ENCODE measurements at places on chromosomes 4 and X. TPM values are rescaled to one million over a fixed set of nuclear protein-coding genes. Genes with fewer than 3 reads are reported as not detected.
A peak's percentile ranks its signal among the peaks of the same experiment; 100 is the strongest.

DNA sequence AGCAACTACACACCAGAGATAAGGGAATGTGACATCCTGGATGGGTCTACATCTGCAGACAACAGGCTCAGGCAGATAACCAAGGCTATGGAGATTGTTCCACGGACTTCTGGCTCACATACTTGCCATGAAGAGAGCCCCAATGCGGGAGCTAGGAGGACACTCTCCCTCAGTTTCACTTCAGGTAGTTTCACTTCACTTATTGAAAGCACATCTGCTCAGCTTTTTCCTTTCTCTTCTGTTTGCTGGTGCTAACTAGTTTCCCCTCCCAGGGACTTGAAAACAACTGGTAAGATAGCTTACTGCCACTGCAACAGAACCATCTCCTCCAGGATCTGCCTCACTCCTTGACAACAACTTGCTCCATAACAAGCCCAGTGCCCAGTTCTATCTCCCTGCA is 1.4 kb upstream of the CT47C1 start:
- no peak for DNase-seq

- no peak for DNase-seq
Measured at GRCh38 chrX:15319075-15319474, 3.6 kb upstream of the ASB11 start.

DNA sequence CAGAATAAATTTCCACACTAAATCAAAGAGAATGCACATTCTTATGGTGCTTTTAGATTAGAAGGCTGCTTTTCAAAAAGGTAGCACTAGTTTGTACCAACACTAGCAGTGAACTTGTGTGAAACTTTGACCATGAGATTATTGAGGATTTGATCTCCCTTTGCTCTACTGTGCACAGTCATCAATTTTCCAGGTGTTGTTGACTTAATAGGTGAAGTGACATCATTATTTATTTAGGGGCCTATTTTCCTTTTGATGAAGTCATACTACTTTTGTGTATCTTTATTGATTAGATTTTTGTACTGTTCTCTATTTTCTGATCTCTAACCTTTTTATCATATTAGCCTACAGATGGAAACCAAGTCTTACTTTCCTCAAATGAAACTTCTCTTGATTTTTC is 507.9 kb upstream of the LCORL start:
- no peak for DNase-seq

DNA sequence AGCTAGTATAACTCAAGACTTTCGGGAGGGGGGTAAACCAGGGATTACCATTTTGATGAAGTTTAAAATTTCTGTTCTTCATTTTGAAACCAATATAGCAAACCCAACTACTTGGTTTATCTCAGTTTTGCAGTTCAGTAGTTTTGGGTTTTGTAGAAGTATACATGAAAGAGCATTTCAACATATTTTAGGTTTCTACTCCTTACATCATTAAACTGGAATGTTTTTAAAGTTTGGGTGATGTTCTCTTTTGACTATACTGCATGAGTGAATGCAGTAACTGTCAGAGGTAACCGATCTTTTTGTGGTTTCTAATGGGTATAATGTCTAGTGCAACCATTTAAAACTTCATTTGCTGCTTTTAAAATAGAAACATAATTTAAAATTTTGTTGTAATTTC is 248.3 kb upstream of the MAD2L1 start:
- DNase-seq = no peak

- DNase-seq = no peak
Measured at GRCh38 chr4:34964613-34965012, 1279.7 kb downstream of the ARAP2 start.

DNA sequence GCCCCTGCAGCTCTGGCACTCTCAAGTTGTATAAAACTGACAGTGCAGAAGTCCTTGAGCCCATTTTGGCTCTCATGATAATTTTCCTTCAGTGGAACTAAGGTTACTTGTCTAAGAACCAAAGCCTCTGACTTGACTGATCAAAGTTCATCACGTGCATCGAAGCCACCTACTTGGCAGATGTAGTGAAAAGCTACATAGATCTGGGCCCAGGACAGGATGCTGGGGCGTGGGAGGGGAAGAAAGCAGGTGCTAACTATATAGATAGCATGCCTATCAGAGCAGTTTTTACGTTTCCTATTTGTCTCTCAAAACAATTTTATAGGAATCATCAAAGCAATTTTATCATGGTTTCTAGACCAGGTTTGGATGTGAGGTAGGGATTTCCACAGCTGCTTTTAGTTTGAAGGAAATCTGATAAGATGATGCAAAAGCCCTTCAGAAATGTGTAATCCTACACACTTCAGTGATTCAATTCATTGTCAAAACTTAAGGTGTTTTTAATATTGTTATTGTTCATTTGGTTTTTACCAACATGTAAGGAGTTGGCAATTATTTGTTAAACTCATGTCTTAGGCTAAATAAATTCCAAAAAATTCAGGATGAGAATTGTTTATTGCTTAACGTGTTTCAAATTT is 1.2 kb upstream of the CD40LG start:
- no peak for DNase-seq

DNA sequence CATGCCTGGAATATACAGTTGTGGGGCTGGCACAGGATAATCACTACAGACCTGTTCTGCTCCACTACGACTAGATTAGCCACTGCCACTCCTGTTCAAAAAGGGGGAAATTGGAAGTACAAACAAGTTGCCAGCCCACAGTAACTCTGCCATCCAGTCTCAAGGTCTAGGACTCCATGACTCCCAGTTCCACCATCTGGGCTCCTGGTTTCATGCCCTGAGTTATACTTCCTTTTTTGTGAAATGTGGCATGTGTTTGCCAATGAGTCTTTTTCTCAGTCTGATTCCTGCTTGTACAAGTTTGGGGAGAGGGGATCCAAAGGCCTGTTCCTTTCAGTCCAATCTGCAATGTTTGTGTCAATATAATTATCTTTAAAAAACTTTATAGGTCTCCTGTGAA is 1.0 kb upstream of the BLOC1S4 start:
- no peak for DNase-seq

DNA sequence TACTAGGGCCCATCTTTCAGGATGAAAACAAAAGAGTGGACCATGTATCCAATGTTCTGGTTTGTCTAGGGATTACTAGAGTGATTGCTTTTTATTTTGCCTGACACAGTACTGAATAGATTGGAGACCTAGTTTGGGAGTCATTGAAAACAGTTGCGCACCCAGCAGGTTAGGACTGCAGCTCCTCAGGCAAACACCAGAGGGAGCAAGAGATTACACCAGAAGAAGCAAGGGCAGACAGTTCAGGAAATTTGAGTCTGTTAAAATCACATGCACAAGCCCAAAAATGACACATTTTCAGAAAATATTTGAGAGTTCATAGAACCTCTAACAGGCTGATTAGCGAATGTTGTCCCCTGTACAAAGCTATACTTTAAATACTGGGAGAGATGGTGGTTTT is 55.6 kb downstream of the CYLC1 start:
- DNase-seq = no peak

DNA sequence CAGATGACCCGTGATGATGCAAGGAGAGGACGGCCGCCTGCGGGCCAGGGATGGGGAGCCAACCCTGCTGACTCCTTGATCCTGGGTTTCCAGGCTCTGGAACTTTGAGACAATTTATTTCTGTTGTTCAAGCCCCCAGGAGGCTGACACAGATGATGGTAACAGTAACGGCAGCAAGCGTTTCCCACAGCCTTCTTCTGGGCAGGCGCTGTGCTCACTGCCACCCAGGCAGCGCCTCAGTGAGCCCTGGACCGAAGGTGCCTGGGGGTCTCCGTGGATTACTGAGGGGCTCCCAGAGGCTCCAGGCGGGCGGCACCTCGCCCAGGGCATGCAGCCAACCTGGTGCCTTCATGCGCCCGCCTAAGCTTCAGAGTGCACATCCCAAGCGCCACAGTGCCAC is 103.9 kb upstream of the AFAP1 start:
- DNase-seq = no peak

- no peak for DNase-seq
Measured at GRCh38 chr4:145945431-145946155, 7.0 kb upstream of the ZNF827 start.

- no peak for DNase-seq
Measured at GRCh38 chr4:37762294-37762990, 64.0 kb upstream of the PGM2 start.

DNA sequence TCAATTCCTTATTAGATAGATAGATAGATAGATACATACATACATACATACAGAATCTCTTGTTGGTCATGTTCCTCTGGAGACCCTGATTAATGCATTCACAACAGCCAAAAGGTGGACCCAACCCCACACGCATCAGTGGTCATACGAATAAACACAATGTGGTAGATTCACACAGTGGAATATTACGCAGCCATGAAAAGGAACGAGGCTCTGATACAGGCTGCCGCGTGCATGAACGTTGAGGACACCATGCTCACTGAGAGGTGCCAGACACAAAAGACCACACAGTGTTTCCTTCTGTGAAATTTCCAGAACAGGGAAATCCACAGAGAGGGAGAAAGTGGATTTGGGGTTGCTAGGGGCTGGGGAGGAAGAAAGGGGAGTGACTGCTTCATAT is 136.7 kb downstream of the CRLF2 start:
- DNase-seq = no peak

DNA sequence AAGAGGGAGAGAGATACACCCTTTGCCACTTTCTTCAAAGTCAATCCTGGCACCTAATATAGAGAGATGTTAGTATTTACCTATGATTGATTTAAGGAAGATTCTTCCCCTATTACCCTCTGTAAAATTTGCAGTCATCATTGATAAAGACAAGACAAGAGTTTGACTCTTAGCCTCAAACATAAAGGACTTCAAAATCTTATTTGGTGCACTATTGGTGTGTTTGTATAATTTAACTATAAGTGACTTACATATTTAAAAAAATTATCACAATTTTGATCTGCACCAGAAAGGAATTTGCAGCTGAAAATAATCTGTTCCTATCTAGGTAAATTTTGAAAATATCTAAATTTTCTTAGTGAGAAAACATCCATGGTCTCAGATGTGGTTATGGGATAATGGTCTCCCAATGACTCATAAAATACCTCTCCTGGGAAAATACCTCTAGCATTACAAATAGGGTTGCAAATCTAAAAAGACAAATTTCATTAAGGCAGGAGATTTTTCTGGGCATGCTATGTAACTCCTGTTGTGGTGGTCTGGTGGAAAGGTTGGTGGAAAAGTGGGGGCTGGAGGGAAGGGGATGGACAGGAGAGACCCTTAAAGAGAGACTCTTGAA is 173.6 kb upstream of the MED14 start:
- DNase-seq = no peak

GRCh38 chr4:19729886-19730651 is 521.6 kb upstream of the SLIT2 start:
- DNase-seq = no peak

- no peak for DNase-seq
Measured at GRCh38 chr4:13322681-13323101, 161.4 kb downstream of the RAB28 start.

DNA sequence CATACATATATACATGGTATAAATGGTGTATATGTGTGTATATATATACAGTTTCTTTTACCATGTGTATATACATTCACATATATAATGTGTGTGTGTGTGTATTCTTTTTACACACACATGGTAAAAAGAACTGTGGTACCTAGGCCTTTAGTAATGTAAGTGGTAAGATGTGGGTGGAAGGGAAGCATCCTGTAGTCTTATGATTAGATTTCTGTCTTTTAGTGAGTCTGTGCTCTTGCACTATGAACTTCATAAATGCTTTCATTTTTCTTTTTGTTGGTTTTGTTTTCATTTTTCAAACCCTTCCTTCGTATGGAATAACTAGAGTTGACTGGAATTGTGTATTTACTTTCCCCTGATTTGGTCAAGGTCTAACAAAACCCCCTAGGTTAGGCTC is 12.1 kb downstream of the PABPC4L start:
- DNase-seq = no peak

GRCh38 chrX:10574663-10575062 is 45.7 kb downstream of the MID1 start:
- no peak for DNase-seq

DNA sequence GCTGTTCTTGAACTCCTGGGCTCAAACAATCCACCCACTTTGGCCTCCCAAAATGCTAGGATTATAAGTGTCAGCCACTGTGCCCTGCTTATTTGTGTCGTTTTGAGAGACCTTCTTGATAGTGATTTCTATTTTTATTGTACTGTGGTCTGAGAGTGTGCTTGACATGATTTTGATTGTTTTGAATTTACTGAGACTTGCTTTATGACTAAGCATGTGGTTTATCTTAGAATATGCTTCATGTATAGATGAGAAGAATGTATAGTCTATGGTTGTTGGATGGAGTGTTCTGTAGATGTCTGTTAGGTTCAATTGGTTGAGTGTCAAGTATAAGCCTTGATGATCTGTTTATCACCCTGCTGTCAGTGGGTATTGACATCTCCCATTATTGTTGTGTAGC is 789.3 kb downstream of the IL1RAPL1 start:
- DNase-seq = no peak

GRCh38 chr4:170399581-170400293 is 310.0 kb upstream of the AADAT start:
- no peak for DNase-seq

DNA sequence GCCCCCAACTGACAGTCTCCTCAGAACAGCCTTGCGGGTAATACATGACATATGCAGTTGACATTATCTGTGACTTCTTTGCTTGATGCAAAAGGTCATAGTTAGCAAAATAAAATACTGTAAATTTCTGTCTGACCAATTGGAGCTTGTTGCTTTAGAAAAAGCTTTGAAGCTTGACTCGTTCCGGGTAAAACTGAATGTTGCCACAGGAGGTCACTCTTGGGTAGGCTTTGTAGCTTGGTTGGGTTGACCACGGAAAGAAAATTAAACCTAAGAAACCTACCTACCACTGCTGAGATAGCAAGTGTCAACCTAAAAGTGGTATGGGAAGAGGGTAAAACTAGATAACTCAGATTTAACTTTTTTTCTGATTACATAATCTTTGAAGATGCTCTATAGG is 23.2 kb downstream of the PRPS2 start:
- no peak for DNase-seq

GRCh38 chr4:60396341-60397049 is 803.6 kb upstream of the ADGRL3 start:
- DNase-seq = no peak

GRCh38 chrX:154396973-154397887 is 947 bp upstream of the RPL10 start:
- peak; percentile 56 for DNase-seq

DNA sequence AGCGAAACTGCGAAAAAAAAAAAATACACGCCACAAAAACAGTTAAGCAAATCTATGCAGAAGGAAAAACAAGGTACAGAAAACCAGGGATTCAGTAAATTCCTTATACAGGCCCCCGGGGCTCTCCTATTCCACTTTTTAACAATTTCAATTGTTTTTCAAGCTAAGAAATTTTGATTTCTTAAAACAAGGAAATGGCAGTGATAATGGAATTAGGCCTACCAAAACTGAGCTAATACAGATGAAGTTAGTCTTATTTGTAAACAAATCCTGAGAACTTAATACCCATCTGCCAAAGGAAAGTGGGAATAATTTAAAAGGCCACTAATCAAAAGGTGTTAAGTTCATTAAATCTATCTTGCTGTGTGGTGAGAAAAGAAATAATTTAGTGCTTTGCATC is 269.3 kb downstream of the CHIC1 start:
- DNase-seq = no peak

Gene CCSER1
- total RNA-seq = 246 TPM

Gene ALAS2
- total RNA-seq = 32.0 TPM

Gene MAGEB17
- total RNA-seq = 0.16 TPM

Gene RASL11B
- total RNA-seq = 31.7 TPM

Gene DCHS2
- 3.7 TPM for total RNA-seq

Gene TCEAL6
- 6.7 TPM for total RNA-seq

Gene FAM236A
- not detected for total RNA-seq

Gene F9
- not detected for total RNA-seq

Gene RAB40AL
- 0.31 TPM for total RNA-seq

Gene NUDT10
- 39.1 TPM for total RNA-seq

Gene BANK1
- 0.16 TPM for total RNA-seq

Gene FAM184B
- 3.6 TPM for total RNA-seq

Gene JAKMIP1
- total RNA-seq = 44.5 TPM

Gene LRCH2
- 58.2 TPM for total RNA-seq
